ENCODE measurements at places on chromosomes 2 and 18.

DNA sequence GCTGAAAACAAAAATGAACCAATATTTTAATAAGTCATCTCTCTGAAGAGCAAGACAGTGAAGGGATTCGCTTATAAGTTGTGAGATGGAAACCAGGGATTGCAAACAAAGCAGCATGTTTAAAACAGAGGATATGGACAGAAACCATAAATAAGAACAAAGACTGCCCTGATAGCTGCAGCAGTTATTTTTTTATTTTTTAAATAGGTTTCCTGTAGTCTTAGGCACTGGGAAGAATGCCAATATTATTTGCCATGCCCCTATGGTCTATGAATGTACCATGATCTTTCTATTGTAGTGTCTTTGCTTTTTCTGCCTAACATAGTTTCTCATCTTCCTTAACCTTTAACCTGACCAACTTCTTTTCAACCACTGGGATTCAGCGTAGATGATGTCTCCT lies 1334.0 kb upstream of the NRXN1 start:
- DNase-seq = peak; percentile 82

DNA sequence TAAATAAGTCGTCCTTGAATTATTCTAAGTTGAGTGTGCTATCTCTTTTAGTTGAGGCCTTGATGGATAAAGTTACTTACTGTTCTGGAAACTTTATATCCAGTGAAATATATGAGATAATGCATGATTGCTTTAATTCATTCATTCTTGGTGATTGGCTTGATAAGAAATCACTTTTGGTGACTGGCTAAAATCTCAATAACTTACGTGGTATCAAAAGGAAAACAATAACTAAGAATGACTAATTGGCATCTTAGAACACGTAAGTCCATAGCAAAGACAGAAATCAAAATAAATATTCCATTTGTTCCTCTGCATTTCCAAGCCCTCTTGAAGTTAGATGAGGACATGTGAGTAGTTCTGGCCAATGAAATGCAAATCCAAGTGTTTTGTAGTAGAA lies 251.6 kb downstream of the NUP35 start:
- no peak for DNase-seq

GRCh38 chr2:65363879-65364666 lies 68.3 kb downstream of the SPRED2 start:
- no peak for DNase-seq

GRCh38 chr2:223822818-223823217 lies 14.6 kb downstream of the AP1S3 start:
- no peak for DNase-seq

- DNase-seq = no peak
Measured at GRCh38 chr2:63013438-63013837, 37.2 kb upstream of the OTX1 start.

- DNase-seq = peak; percentile 43
Measured at GRCh38 chr2:119753041-119753929, 6.4 kb upstream of the PTPN4 start.

DNA sequence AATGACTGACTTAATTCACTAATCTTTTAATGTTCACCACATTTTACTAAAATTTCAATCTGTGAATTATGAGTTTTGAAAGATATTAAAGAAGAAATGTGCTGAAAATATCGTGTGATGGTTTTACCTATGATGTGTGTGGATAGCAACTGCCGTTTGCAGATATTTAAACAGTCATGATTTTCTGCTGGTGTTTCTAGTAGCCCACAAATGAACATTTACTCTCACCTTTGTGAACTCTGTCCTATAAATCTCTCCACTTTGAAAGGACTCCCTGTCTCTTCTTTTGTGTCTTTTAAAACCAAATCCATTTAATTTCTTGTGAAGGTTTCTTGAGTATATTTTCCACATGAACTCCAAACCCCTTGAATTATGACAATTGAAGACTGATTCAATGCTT lies 771.2 kb upstream of the SALL3 start:
- no peak for DNase-seq

- DNase-seq = no peak
Measured at GRCh38 chr2:85830645-85831044, 58.1 kb downstream of the ST3GAL5 start.

DNA sequence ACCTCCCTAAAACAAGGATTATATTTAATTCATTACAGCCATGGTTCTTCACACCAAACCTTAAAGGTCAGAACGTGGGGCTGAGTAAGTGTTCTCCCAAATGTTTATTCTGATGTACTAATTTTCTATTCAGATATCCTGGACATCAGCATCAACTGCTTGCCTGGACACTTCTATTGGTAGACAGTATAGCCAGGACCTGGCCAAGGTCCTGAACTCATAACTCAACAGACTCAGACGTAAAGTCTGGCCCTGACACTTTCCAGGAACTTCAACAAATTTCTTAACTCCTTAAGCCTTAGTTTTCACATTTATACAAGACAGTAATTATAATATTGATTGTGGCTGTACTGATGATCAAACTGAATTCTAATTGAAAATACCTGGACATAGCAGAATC lies 89.1 kb downstream of the AKAIN1 start:
- DNase-seq = no peak

DNA sequence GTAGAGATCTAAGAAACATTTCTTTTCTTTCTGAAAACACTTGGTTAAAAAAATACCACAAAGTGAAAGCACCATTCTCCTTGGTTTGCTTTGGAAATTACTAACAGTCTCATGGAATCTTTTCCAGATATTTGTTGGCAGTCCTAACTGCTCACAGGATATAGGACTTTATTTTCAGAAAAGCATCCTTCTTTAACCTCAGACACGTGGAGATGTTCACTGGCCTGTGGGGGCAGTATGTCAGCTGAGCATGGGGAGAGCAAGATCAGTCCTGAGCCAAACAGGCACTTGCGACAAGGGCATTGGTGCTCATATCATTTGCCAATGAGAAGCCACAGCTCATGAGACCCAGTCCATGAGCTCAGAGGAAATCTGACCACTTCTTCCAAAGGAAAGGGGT lies 371.9 kb downstream of the NBAS start:
- peak; percentile 9 for DNase-seq

DNA sequence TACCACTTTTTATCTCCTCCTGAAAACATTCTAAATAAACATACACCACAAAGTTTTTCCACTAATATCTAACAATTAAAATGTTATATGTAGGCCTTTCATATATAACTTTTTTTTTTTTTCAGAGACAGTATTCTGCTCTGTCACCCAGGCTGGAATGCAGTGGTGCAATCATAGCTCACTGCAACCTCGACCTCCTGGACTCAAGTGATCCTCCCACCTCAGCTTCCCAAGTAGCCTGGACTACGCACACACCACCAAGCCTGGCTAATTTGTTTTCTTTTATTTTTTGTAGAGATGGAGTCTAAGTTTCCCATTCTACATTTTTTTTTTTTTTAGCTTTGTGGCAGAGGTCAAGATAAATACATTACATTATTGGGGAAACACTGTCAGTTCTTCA lies 1612.6 kb upstream of the NXPH2 start:
- no peak for DNase-seq

DNA sequence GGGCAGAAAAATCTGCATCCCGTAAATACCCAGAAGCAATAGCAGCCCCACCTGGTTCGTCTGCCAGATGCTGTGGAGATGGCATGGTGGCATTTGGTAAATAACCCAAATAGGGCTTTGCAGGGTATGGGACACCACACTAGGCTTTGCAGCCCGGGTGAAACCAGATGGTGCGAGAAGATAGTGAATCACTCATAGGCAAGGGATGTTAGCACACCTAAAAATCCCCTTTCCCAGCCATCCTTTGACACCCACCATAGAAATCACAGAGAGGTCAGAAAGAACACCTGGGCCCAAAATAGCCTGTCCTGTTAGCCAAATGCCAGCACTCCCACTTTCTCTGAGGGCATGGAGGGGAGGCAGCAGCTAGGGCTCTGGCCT lies 47.6 kb downstream of the BCL11A start:
- DNase-seq = no peak

GRCh38 chr2:153077311-153077710 lies 358.9 kb downstream of the ARL6IP6 start:
- DNase-seq = no peak

- no peak for DNase-seq
Measured at GRCh38 chr18:61448316-61448715, 115.1 kb downstream of the CDH20 start.

GRCh38 chr18:57352271-57352701 lies at the start of gene ST8SIA3:
Gene ST8SIA3 (plus strand): TSS chr18:57352557. CDS start chr18:57352847, 290 bp downstream.
- DNase-seq = no peak

GRCh38 chr2:78353168-78353567 lies 672.3 kb upstream of the REG3G start:
- DNase-seq = no peak

DNA sequence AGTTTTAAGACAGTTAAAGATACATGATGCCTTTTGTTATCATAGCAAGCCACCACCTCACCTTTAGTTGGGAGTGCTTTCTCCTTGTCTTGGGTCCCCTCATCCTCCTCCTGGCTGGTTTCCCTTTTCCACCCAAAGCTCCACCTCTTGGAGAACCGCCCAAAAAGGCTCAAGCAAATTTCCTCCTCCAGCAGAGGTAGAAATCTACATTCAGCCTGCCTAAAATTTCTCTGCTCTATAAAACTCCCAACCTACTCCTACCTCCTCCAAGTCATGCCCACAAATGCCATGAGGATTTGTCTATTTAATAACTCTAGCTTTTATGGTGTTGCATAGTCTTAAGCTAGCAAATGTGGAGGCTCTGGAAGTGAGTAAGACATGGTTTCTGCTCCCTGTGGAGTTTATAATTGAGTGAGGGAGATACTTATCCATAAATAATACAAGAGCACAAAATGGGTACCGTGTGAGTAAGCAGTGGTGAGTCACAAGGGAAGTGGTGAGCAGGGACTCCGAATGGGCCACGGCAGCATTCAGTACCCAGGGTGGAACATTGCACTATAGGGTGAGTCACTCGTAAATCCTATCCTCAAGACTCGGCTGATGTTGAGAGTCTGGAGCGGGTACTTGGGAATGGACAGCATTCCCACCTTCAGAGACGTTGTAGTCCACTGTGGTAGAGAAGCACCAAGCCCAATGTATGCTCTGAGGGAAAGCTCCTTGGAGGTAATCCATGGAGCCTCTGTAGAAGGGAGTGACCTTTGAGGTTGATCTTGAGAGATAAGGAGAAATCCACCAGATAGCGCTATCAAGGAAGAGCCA lies 146.3 kb downstream of the RTN4 start:
- DNase-seq = peak; percentile 87

DNA sequence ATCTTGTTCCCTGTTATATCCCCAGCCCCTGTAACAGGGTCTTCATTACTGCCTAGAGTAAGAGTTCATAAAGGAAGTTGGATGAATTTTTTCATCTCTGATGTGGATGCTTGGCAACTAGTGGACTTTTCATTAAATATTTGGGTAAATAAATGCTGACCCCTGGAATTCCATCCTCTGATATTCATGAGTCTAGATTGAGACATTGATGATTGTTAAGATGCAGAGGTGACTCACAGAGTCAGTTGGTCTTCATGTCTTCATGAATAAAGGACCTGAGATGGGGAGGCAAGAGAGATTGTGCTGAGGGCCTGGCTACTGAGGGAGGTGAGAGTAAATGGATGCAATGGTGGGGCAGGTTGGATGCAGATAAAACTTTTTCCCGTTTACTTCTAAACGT lies 132.7 kb upstream of the NT5C1B start:
- DNase-seq = no peak

DNA sequence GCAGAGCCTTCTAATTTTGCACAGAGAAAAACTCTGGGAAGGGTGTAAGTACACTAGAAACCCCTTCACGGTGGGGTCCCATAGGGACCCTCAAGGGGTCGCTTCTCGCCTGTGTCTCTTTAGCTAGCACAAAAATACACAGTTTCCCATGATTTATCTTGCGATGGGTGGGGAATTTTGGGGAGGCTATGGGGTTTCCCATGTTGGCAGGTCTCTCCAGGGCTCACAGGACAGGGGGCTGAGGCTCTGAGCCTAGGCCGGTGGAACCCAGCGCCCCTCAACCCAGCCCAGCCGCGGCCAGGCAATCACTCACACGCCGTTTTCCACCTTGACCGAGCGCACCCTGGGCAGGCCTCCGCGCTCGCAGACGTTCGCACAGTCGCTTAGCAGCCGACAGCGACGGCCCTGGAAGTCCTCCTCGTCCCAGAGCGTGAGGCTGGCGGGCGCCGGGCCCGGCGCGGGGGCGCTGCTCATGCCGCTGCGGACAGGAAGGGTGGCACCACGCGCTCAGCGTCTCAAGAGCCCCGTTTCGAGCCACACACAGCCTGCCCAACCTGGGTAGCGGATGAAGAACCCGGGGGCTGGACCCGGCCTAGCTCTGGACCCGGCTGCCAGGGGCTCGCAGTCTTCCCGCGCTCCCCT lies 398 bp downstream of the CRYBA2 start:
- DNase-seq = no peak

GRCh38 chr2:239383759-239384156 lies 17.1 kb downstream of the HDAC4 start:
- no peak for DNase-seq

DNA sequence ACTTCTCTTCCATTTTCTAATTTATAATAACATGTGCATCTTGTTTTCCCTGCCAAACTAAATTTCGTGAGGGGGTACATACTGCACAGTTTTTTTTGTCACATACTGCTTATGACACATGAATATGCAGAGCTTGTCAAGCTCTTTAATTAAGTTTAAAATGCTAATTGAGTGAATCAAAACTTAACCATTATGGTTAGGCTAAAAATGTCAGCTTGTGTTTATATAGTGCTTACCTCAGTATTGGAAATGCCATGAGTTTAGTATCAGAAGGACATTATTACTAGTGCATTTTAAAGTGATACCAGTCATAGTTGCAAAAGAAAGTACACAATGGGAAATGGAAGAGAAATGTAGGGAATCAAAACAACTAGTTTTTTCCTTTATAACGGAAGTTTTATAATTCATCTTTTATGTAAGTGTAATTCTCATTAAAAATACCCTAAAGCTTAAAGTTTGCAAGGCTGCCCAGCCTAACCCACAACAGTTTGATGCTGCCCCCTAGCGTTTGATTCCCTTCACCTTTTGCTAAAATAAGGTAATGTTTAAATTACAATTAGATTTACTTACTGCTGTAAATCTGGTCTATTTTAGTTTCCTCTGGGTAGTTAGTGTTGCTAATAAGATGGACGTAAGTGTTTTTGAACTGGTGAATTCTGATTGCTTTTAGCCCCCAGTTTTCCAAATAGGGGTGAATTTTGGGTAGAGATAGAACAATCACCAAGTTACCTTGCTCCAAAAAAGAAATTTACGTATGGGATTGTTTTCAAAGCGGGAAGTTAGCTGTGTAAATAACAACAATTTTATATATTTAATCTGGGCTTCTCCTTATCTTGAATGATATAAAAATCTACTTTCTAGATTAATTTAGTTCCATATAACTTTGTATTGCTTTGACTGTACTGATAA lies 3.2 kb downstream of the SLC39A10 start:
- peak; percentile 50 for DNase-seq
